ENCODE measurements at places on chromosomes 12 and 14. TPM values are rescaled to one million over a fixed set of nuclear protein-coding genes. Genes with fewer than 3 reads are reported as not detected.

GRCh38 chr12:55664826-55665225 lies 28.1 kb downstream of the OR10P1 start:
- no peak for DNase-seq

DNA sequence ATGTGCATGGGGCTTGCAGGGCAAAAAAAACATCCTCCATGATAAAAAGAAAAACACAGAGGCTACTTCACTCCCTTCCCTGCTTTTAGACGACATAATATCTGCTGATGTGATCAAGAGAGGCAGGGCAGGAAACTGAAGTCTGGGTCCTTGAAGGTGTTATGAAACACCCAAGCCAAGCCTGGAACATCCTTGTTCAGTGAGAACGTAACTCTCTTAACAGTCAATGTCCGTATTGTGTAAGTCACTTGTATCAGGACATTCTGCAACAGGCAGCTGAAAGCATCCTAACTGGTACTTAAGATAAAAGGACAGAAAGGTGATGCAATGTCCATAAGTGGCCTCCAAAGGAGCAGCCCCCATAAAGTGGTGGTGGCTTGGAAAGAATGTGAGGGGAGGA lies 20.0 kb downstream of the KCNK10 start:
- no peak for DNase-seq

- DNase-seq, result peak; percentile 77
Observed at GRCh38 chr12:89016970-89017778, 335.1 kb downstream of the DUSP6 start.

GRCh38 chr14:104224506-104225277 lies 86.3 kb downstream of the KIF26A start:
- no peak for DNase-seq

GRCh38 chr12:128314611-128315010 lies 47.6 kb downstream of the TMEM132C start:
- DNase-seq, result no peak

DNA sequence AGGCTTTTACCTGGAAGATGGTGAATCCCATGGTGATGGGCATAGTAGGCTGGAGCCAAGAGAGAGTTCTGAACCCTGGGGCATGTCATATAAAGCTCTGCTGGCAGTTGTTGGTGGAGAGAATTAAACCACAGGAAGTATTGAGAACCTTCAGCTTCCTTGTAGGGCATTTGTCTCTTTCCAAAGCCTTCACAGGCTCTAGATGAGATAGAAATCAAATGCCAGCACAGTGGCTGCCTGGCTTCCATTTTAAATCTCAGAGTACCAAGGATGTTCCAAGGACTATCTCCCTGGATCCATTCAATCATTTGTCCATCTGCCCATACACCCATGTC lies 369.6 kb downstream of the DPF3 start:
- DNase-seq, result peak; percentile 19

GRCh38 chr14:104870368-104871144 lies 5.5 kb downstream of the CEP170B start:
- DNase-seq, result no peak

DNA sequence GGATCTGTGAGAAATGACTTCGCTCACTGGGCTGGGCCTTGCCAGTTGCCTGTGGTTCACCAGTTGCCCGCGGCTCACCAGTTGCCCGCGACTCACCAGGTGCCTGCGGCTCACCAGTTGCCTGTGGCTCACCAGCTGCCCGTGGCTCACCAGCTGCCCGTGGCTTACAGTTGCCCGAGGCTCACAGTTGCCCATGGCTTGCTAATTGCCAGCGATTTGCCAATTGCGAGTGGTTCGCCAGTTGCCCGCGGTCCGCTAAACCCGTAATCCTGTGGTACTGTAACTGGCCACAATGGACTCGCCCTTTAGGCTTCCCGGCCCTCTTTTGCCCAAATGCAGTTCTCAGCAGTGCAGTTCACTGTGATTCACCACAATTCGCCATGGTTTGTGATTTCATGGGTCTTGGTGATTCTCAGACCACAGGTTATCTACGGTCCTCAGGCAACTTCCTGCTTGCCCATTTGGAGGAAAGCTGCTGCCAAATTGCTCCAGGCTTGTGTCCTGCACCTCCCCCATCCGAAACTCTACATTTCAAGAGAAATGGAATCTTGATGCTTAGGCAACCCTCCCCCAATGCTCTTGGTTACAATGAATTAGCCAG lies 15.0 kb upstream of the MEG3 start:
- peak; percentile 96 for DNase-seq

CDKN1B gene
- total RNA-seq, result 48.4 TPM

DNA sequence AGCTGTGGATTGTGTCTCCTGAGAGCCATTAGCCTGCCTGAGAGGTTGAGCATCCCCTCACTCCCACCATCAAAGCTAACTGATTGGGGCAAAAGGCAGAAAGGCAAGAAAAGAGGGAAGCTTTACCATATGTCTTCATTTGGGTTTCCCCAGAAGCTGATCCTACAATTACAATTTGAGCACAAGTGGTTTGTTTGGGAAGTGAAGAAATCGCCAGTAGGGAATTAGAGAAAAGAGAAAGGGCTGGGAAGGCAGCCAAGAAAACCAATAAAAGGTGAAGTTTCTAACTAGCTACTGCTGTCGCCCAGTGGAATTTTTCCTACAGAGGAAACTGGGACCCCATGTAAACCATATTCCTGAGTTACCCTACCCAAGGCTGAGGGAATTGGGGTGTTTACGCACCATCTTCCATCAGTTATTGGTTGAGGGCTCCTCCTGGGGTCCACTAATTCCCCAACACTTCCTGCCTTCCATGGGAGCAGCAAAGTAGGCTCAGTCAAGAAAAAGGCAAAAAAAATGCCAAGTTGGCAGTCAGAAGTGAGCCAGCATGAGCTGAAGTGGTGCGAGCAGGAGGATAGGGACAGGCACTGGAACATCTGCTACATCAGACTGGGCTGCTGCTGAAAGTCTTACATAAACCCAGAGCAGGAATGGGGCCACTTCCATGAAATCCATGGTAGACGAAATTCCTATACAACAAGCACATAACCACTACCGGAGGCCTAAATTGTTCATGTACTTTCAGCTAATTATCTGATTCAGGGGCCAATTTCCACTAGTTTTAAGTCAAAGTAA lies 17.3 kb downstream of the KCNK10 start:
- no peak for DNase-seq

- no peak for DNase-seq
Observed at GRCh38 chr14:91303091-91303923, 58.8 kb upstream of the GPR68 start.

- no peak for DNase-seq
Observed at GRCh38 chr14:105483300-105484068, 3.2 kb upstream of the CRIP1 start.

IL26 gene
- total RNA-seq, result not detected

GRCh38 chr14:63671987-63672386 lies 30.3 kb upstream of the WDR89 start:
- no peak for DNase-seq

GRCh38 chr12:39124768-39125167 lies 219.4 kb upstream of the CPNE8 start:
- no peak for DNase-seq

DNA sequence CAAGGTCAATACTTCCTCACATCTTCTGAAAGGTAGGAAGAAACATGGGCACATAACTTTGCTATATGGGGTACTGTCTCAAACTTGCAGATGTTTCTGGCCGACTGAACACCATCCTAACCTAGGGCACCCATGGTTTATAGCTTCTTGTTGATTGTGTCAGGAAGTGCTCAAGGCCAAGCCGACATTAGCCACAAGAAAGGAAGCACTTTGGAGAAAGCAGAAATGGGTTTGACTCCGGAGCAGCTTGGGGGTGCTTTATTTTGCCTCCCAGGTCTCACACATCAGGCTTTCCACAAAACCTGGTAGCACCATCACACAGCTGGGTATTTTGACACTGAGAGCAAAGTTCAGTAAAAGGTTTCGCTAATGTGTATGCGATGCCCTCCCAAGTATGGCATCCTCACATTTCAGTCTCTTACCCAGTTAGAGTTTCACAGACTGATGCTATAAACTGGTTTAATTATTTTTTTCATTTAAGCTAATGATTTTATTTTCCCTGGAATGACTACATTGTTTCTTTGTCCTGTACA lies 25.2 kb upstream of the BHLHE41 start:
- DNase-seq, result no peak
